ENCODE measurements at places on chromosomes 11 and 22.

- DNase-seq, result no peak
- H3K27me3 ChIP-seq, result no peaks in the 10 kb centered on the region
- no peaks in the 10 kb centered on the region for H3K4me1 ChIP-seq
- H3K4me3 ChIP-seq, result no peak overlapping the region
- no peaks in the 10 kb centered on the region for H3K36me3 ChIP-seq
- no peak overlapping the region for H3K27ac ChIP-seq
Observed at GRCh38 chr11:39363571-39363970, 2095.9 kb downstream of the LRRC4C start.

DNA sequence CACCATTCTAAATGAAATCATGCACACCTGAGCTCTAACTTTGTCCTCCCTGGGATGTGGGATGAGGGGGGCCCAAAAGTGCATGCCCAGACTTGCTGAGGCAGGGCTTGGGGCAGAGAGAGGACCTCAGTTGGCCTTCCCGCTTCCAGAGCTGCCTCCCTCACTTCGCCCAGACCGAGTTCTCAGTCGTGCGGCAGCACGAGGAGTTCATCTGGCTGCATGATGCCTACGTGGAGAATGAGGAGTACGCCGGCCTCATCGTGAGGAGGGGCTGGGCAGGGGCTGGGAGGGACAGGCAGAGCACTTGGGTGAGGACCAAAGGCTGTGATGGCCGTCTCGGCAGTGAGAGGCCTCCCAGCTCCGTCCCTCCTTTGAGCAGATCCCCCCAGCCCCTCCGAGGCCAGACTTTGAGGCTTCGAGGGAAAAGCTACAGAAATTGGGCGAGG lies 8.2 kb downstream of the CFL1 start:
- H3K36me3 ChIP-seq, result peaks cover 14% of the 10 kb centered on the region
- H3K27me3 ChIP-seq, result no peaks in the 10 kb centered on the region
- no peaks in the 10 kb centered on the region for H3K4me1 ChIP-seq
- no peak overlapping the region for H3K4me3 ChIP-seq

GRCh38 chr22:45731041-45731797 lies 59.6 kb downstream of the ATXN10 start:
- H3K4me3 ChIP-seq, result no peak overlapping the region
- no peaks in the 10 kb centered on the region for H3K4me1 ChIP-seq
- no peak for DNase-seq
- no peak overlapping the region for H3K27ac ChIP-seq
- peaks cover 31% of the 10 kb centered on the region for H3K36me3 ChIP-seq

DNA sequence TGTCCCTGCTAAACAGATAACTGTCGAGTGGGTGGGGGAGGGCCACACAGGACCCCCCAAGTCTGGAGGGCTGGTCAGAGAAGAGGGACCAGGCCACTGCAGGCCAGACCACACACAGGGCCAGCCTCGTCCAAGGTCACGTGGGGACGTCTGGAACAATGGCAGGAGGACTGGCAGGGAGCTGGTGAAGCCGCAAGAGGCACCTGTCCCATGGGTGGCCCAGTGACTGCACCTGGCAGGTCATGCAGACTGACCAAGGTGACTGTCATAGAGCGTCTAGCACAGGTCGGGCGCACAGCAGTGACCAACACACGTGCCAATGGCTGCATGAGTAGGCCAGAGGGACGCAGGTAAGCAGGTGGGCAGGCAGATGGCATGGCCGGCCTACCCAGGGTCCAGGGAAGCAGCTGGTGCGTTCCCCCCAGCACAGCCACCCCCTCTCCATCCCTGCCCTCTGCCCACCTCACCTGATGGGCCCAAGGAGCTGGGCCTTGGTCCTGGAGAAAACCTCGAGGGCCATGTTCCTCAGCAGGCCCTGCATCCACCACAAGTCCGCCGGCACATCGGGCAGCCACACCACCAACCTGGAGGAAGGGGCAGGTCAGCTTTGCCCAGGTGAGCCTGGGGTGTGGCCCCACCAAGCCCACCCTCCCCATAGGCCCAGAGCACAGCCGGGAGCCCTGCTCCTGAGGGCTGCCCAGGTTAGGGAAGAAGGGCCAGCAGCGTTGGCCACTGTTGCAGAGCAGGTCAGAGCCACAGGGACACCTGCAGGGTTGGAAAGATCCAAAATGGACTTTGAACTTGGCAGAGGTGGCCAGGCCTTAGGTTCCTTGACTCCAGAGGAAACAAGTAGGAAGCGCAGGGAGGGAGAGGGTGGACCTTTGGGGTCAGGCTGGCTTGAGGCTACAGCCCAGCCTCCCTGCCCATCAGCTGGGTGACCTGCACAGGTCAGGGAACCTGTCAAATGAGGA lies 10.4 kb downstream of the PNPLA5 start:
- no peak overlapping the region for H3K27ac ChIP-seq
- no peaks in the 10 kb centered on the region for H3K36me3 ChIP-seq
- H3K4me1 ChIP-seq, result no peaks in the 10 kb centered on the region
- H3K27me3 ChIP-seq, result no peaks in the 10 kb centered on the region
- no peak for DNase-seq

DNA sequence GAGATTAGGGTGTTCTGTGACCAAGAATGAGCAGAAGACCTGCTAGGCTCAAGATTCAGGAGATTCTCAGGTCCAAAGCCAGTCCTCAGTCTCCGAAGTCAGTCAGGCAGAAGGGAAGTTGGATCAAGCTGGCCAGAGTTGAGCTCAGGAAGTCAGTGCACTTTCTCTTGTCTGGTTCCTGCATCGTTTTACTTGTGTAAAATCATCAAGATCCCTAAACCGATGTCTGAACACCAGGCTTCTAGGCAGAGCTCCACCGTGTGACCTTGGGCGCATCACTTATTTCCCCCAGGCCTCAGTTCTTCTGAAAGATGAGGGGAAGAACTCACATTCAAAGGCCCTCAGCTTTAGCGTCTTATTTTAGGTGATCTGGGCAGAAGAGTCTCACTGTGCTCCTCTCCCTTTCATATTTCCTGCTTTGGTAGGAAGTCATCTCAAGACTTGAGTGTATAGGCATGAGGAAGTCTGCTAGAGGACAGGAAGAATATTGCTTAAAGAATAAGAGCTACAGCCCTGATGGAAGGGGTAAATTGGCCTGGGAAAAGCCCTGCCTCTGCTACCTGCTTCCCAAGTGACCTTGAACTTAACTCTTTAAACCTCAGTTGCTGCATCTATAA lies 20.2 kb downstream of the NF2 start:
- H3K27ac ChIP-seq, result no peak overlapping the region
- no peak for DNase-seq
- peaks cover 2% of the 10 kb centered on the region for H3K4me1 ChIP-seq
